ENCODE measurements at places on chromosomes 13 and 19. TPM values are rescaled to one million over a fixed set of nuclear protein-coding genes. Genes with fewer than 3 reads are reported as not detected.
A peak's percentile ranks its signal among the peaks of the same experiment; 100 is the strongest.

DNA sequence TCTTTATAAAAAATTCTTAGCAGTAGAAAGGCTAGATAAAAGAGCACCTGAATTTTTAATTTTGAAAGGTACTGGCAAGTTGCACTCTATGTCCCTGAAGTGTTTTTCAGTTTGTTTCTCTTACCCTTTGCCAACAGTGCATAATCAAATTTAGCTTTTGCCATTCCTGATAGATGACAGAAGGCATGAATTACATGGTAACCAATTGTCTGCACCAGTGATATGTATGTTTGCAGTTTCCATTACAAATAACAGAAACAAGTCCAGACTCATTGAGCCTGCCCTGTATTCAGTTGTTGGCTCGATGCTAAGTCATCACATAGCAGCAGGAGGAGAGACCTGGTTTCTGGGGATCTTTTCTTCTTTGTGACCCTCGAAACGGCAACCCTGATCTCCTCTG lies 309.8 kb downstream of the DNAJC15 start:
- no peak for DNase-seq

DNA sequence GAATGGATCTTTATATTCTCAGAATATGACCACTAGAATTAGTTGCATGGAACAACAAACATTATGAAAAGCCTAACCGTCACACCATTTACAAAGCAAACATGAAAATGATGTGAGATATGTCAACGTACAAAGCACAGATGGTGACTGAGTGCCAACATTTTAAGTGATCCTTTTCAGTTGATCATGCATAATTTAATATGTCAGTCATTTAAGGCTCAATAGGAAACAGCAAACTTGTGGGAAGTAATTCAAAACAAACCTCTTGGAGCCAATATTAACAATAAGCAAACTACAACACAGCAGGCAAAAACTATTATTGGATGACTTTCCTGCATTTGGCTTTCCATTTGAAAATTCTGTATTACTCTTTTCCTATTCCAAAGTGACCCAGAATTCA lies 277.6 kb downstream of the SLITRK6 start:
- no peak for DNase-seq

DNA sequence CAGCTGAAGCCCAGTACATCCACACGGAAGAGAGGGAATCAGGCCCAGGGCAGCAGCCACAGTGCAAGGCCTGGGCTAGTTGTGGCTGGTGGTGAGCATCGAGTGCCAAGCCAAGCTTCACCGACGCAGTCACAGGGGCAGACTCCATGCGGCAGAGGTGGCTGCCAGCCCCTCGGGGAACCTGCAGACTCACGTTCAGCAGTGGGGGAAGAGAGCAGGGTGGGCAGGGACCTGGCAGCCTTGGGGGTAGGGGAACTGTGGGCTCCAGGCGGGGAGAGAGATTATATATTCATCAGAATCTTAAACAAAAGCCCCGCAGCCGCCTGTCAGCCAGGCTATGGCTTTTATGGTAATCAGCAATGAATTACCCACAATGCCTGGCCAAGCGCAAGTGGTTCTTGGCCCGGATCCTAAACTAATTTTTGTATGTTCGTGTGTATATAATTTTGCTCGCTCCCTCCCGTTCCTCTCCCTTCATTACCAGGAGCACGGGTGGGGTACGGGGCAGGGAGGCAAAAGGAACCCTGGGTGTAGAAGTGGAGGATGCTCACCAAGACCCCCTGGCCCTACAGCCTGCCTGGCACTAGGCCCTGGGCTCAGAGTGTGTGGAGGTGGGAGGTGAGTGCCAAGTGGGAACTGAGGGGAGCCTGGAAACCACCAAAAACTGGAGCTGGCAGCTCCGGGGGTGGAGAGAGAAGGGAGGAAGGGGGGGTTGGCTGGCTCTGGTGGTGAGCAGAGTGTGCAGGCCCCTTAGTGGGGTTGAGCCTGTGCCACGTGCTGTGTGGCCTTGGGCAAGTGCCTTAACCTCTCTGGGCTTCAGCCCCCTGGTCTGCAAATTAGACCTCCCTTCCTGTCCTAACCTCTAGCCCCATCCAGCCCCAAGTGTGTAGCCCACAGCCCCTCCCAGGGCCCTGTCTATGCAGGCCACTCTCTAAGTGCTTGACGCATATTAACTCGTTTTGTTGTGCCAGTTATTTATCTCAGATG lies 31.9 kb downstream of the PTPRS start:
- DNase-seq: peak; percentile 49

DNA sequence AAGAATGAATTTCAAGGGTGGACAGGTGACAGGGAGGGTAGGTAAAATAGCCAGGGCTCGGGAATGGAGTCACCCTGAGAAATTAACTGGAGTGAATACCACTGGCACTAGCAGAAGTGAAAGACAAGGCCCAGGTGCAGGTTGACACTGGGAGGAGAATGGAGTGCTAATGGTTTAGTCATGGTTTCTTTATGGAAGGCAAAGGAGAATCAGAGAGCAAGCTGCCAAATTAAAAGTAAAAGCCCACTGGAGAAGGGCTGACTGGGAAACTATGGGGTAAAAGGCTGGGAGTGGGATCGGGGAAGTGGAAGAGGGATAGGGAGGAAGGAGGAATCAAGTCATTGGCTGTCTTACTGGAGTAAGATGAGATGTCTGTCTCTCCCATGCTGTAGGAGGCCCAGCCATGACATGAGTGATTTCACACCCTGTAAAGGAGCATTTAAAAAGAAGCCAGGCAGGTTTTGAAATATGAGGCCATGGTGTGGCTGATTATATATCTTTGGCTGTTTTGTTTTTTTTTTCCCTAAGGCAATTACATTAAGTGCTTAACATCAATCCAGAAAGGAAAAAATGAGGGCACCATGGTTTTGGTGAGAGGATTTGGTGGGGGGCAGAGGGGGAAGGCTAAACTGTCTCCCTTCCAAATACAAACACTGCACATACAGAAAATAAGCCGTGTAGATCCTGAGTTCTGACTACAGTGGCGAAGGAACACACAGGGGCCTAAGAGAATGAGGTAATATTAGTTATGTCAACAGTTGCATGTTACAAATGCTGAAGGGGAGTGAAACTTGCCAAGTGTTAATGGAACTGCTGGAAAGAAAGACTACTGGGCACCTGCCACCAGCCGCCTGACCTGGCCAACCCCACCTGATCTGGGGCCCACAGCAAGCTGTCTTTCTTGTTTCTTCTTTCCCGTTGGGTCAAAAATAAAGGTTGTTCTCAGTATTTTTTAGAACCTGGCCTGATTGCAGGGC lies 183.5 kb upstream of the TSC22D1 start:
- DNase-seq: peak; percentile 49

DNA sequence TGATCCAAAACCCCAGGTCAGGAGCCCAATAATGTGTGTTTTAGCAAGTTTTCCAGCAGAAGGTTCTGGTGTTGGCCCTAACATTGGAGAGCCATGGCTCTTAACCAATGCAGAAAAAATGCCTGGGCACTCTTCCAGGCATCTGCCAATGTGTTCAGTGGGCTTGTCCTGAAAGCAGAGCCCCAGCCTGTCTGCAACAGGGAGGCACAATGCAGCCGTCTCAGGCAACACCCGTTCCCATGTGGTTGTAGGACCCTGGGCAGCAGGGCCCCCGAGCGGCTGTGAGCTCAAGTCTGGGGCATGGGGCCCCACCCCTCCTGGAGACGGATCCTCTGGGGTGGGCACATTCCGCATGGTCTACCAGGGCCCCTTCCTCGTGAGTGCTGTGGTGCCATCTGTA lies 58.1 kb upstream of the SIAH3 start:
- peak; percentile 5 for DNase-seq

DNA sequence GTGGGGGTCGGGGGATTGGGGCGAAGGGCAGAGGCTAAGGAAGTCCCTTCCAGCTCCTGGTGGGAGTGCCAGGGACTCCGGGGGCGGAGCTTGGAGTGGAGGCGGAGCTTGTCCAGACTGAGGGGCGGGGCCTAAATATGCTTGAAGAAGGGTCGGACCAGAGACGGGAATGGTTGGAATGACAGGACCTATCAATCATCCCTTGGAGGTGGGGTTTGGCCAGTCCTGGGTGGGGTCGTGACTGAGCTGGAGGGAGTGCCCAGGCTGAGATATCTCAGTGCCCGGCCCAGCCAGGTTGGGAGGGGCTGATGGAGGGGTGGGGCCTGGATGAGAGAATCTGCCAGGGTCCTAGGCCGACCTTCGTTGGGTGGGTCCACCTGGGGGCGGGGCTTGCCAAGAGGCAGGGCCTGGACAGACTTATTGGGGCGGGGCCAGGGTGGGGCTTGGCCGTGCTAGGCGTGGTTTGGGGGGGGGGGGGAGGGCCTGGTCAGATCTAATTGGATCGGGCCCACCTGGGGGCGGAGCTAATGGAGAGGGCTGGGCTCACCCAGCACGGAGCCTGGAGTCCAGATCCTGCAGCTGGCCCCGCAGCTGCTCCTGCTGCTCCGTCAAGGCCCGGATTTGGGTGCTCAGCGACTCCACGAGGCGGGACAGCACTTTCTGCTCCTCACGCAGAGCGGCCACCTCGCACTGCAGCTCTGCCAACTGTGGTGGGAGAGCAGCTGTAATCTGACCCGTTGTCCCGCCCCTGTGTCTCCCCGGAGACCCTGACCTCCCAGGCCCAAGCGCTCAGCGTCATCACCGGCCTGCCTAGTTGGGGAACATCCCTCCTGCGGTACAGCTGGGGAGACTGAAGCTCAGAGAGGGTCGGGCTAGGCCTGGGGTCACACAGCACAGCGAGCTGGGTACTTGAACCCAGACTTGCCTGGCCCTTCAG lies 2.6 kb upstream of the WIZ start:
- DNase-seq: peak; percentile 97

GRCh38 chr13:40329781-40330485 lies 336.5 kb downstream of the FOXO1 start:
- no peak for DNase-seq

GRCh38 chr13:26680572-26680971 lies 80.0 kb downstream of the GPR12 start:
- DNase-seq: no peak

DNA sequence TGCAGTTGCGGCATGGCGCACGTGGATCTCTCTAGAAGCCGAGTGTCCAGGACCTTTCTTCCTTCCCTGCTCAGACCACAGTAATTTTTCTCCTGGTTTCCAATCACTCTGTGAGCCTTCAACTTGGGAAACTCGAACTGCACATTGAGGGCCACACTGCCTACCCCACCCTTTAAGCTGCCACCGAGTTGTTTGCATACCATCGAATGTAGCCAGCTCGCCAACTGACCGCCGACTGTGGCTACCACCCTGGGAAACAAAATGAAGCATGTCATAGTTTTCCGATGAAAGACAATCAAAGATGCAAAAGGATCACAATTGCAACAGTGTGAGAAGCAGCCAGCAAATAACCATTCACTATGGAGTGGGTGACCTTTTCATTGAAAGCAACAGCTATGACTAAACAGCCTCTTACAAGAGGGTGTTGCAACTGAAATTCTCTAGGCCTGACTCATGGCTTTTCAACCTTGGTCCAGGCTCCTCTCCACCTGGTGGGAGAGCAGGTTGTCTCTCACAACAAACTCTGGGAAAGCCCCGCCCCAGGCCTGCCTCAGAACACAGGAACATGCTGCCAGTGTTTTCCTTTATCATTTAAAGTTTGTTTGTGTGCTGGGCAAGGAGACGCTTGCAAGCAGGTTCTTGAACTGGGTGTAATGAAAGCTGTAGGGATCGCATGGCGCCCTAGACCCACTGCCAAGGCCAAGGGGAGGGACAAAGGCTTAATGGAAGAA lies 141.7 kb upstream of the SERP2 start:
- peak; percentile 60 for DNase-seq

GRCh38 chr19:42306646-42307045 lies 4.2 kb upstream of the PAFAH1B3 start:
- no peak for DNase-seq

DNA sequence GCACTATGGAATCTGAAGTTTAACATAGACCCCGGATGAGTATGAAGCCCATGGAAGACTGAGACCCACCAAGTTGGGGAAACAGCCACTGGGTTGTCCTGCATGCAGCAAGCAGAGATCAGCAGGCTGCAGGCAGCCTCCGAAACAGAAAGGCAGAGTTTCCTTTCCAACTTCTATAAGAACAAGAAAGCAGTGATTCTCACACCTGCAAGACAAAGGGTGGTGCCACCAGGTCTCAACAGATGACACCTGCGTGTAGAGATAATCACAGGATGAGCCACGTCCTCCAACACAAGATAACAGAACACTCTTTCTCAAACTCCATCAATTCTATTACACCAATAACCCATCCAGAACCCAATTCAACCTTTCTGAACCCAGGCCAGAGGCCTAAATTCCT lies 457.9 kb downstream of the FOXO1 start:
- DNase-seq: no peak

- DNase-seq: no peak
These were observed 123.9 kb downstream of the SLC7A1 start for GRCh38 chr13:29471551-29471950.

GRCh38 chr19:43545981-43546380 lies 13.0 kb downstream of the ZNF575 start:
- no peak for DNase-seq

GRCh38 chr19:16714702-16715287 lies 4.9 kb upstream of the NWD1 start:
- DNase-seq: peak; percentile 52

DNA sequence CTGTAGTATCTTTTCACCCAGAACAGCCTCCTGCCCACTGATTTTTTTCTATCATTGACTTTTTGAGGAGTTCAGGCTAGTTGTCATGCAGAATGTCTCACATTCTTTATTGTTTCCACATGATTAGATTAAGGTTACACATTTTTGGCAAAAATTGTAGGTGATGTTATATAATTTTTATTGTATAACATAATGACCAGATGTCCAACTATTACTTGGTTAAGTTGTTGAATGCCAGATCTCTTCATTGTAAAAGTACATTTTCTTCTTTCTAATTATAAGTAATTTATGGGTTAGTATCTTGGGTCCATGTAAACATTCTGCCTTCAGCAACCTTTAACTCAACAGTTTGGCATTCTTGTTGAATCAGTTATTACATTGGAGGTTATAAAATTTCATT lies 138.4 kb downstream of the POSTN start:
- DNase-seq: no peak

GRCh38 chr19:54532528-54532927 lies 29.9 kb downstream of the LAIR2 start:
- no peak for DNase-seq

- peak; percentile 63 for DNase-seq
These were observed 4.1 kb downstream of the ATP8A2 start for GRCh38 chr13:25375727-25376358.

DNA sequence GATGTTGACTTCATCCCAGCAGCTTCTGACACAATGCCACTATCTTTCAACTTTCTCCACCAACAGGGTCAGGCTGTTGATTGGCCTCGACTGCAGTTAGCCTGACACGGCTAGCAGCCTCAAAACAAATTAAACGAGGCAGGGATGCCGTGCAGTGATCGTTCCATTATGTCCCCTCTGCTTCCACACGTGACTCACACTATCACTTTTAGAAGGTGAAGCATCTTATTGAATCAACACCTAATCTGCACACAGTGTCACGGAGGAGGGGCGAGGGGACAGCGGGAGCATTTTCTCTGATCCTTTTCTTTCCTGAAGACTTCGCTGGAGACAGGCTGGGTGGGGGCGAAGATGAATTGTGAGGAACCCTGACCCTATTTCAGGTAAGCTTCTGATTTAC lies 241.9 kb upstream of the ZNF507 start:
- DNase-seq: no peak

GRCh38 chr13:32299893-32300292 lies 15.3 kb downstream of the ZAR1L start:
- no peak for DNase-seq

GRCh38 chr13:39575641-39576238 lies 27.3 kb downstream of the LHFPL6 start:
- DNase-seq: peak; percentile 81

EPS8L1 gene
- 1.4 TPM for total RNA-seq

OR7A5 gene
- total RNA-seq: 0.67 TPM

VPS36 gene
- total RNA-seq: 110 TPM

GIPR gene
- not detected for total RNA-seq

ZNF155 gene
- total RNA-seq: 7.3 TPM

POU4F1 gene
- 0.43 TPM for total RNA-seq

Measured in myocyte (in vitro differentiated cells).